T-helper 9 cell (primary cell): ENCODE measurements at places on chromosomes 16 and 17.

GRCh38 chr17:28612936-28613872 lies 781 bp downstream of the RSKR start:
- peak; percentile 16 for DNase-seq

- DNase-seq = no peak
Observed at GRCh38 chr17:18139498-18139897, 30.9 kb downstream of the MYO15A start.

- no peak for DNase-seq
Observed at GRCh38 chr17:61647047-61647446, 56.0 kb upstream of the NACA2 start.

- no peak for DNase-seq
Observed at GRCh38 chr17:49830605-49831004, 17.3 kb downstream of the TAC4 start.

- no peak for DNase-seq
Observed at GRCh38 chr16:72291121-72291520, 119.2 kb upstream of the PMFBP1 start.

GRCh38 chr17:81034168-81034777 lies 678 bp upstream of the BAIAP2 start:
- DNase-seq = no peak

GRCh38 chr17:49431743-49432142 lies 17.1 kb upstream of the PHB1 start:
- no peak for DNase-seq

- DNase-seq = no peak
Observed at GRCh38 chr17:71213936-71214335, 906.9 kb upstream of the SOX9 start.

DNA sequence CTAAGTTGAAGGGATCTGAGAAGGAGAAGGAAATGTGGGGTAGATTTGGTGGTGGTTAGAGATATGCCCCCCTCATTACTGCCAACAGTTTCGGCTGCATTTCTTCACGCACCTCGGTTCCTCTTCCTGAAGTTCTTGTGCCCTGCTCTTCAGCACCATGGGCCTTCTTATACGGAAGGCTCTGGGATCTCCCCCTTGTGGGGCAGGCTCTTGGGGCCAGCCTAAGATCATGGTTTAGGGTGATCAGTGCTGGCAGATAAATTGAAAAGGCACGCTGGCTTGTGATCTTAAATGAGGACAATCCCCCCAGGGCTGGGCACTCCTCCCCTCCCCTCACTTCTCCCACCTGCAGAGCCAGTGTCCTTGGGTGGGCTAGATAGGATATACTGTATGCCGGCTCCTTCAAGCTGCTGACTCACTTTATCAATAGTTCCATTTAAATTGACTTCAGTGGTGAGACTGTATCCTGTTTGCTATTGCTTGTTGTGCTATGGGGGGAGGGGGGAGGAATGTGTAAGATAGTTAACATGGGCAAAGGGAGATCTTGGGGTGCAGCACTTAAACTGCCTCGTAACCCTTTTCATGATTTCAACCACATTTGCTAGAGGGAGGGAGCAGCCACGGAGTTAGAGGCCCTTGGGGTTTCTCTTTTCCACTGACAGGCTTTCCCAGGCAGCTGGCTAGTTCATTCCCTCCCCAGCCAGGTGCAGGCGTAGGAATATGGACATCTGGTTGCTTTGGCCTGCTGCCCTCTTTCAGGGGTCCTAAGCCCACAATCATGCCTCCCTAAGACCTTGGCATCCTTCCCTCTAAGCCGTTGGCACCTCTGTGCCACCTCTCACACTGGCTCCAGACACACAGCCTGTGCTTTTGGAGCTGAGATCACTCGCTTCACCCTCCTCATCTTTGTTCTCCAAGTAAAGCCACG lies 28.3 kb downstream of the STH start:
- no peak for DNase-seq

GRCh38 chr17:74373838-74374606 lies 6.7 kb downstream of the GPR142 start:
- DNase-seq = no peak

DNA sequence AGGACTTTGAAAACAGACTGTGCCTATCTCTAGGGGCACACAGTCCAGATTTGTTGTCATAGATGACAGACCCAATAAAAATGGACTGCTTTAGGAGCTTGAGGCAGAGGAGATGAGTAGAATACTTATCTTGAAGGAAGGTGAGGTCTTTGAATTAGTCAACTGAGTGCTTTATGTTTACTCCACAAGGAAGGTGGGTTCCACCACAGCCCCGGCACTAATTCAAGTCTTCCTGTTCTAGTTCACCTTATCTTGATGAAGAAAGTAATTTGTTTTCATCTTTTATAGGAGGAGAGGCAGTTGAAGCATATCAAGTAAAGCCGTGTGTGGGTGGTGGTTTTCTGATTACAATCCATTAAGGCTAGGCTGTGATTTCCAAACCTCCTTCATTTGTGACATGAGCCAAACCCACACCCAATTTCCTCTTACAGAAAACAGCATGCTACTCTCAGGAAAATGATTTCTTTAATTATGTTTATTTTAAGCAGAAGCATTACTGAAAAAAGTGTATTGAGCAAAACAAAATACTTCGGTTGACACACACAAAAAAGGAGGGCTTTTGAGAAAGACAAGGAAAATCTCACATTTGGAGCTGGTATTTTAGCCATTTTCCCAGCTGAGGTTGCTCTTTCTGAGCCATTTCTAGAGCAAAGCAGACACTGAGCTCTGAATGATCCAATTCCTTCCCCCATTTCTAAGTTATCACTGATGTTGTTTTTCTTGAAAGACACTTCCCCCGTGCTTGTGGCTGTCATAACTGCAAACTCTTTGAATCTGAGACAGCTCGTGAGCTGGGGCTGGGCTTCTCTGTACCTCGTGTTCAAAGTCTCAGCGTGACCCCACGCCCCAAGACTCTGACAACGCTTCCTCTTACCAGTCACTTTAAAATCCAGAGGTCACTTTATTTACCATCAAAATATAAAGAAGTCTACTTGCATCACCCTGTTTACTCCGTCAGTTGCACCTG lies 35.4 kb downstream of the CDRT15 start:
- peak; percentile 50 for DNase-seq

DNA sequence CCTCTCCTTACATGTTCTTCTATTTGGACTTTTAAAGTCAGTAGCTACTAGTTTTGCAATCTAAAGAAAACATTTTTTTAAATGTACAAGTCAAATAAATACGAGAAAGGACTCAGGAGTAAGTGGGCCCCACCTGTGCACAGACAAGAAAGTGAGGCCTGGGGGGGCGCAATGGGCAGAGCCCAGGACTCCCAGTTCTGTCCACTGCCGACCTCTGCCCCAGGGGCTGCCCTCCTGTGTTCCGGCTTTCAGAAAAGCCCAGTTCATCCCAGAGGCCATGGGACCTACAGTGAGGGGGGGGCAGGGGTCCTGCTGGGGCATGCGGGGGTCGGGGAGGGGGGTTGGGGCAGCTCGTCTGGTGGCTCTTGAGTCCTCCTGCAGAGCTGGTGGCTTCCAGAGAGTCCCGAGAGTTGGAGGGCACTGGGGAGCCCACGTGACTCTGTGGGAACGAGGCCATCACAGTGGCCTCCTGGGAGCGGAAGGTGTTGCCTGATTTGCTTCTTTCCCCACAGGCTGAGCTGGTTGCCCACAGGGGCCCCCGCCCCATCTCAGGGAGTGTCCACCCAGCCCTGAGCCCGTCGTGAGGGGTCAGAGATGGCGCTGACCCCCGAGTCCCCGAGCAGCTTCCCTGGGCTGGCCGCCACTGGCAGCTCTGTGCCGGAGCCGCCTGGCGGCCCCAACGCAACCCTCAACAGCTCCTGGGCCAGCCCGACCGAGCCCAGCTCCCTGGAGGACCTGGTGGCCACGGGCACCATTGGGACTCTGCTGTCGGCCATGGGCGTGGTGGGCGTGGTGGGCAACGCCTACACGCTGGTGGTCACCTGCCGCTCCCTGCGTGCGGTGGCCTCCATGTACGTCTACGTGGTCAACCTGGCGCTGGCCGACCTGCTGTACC lies 2.4 kb downstream of the UTS2R start:
- no peak for DNase-seq

DNA sequence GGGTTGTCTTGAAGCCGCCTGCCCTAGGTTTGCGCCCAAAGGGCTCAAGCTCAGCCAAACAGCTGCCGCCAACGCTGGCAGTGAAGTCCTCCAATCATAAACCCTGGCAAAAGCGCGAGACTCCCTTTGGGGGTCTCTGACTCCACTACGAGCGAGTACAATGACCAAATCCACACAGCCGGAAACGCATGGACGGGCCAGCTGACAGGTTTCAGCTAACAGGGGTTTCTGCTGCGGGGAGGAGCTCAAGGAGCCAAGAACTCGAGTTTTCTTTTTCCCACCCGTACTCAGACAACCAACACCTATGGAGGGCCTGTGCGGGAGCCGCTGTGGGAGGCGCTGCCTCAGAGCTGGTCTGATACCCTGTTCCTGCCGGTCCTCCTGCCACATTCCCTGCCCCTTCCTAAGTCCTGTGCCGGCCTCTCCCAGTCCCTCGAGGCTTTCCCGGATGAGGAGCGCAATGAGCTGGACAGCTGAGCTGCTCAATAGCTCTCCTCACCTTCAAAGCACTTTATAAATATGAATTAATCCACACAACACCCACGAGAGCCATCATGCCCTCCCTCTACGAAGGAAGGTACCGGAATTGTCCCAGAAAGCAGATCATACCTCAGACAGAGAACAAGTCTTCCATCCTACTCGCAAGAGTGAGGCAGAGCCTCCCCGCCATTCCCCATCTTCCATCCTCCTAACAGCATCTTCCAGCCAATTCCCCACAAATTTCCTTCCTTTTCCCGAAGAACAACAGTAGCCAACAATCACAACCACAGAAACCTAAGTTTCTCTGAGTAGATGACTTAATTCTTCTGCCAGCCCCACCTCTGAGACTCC lies 6.1 kb downstream of the ABR start:
- DNase-seq = no peak

- no peak for DNase-seq
Observed at GRCh38 chr16:3363793-3364192, 8.1 kb downstream of the OR2C1 start.

DNA sequence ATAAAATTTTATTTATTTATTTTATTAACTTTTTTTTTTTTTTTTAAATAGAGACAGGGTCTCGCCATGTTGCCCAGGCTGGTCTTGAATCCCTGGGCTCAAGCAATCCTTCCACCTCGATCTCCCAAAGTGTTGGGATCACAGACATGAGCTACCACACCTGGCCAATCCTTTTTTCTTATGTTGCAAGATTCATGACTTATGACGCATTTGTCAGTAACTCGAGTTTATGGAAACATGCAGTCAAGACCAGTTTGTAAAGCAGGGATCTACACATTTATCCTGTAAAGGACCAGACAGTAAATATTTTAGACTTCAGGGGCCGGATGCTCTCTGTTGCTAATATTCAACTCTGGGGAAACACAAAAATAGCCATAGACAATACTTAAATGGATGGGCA lies 9.4 kb upstream of the MAP2K6 start:
- no peak for DNase-seq

GRCh38 chr17:64056269-64057005 lies 36.0 kb upstream of the ICAM2 start:
- DNase-seq = no peak

DNA sequence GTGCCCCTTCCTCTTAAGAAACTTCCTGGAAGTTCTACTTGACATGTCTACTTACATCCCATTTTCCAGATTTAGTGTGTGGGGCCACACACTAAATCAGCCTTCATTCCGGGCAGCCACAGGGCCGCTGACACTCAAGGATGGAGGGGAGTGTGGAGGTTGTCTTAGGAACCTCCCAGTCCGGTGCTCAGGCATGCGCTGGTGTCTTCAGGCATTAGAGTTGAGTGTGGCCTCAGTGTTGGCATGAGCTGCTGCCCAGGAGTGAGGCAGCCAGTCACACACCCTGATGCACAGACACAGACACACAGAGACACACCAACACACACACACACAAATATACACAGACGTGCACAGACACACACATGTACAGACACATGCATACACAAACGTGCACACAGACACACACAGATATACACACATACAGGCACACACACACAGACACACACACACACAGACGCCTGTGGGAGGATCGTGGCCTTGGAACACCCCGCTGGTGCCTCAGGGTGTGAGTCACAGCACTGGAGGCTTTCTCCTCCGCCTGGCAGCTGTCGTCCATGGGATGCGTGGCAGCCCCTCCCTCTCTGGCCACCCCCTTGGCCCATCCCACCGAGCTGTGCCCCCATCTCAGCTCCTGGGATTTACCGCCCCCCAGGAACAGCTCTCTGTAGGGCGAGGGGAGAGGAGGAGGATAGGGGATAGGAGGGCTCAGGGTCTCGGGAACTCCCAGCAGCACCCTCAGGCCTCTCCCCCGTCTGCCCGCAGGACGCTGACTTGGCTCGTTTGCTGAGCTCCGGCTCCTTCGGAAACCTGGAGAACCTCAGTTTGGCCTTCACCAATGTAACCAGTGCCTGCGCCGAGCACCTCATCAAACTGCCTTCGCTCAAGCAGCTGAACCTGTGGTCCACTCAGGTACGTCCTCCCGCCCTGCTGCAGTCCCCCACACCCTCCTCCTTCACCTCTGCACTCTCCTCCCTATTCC lies 75.6 kb upstream of the PLCG2 start:
- DNase-seq = no peak

DNA sequence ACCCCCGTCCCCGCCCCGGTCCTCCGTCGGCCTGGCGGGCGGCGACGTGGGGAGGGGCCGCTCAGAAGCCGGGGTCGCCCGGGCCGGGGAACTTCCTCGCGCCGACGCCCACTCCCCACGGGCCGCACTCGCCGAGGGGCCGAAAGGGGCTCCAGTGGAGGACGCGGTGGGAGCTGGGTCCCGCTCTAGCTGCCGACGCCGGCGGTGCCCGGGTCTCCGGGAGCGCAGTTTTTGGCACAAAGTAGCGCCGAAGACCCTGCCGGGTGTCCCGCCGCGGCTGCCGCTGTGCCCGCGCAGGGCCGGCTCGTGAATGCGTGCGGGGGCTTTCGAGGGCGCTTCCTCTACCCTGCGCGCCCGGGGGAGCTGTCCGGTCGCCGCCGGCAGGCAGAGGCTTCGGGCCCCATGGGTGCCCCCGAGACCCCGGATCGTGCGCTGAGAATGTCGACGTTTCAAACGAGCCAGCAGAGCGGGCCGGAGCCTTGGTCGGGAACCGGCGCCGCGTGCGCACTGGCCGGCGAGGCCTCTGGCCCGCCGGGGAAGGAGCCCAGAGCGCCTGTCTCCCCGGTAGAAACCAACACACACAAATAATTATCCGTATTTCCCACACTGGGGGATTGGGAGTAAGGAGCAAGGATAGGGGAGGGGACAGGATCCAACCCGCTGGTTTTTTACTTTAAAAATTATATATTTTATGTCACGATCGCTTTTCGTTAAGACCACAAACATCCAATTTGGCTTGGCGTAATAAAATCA lies 46.6 kb upstream of the SLC38A10 start:
- no peak for DNase-seq

- DNase-seq = no peak
Observed at GRCh38 chr17:62032480-62032879, 32.6 kb downstream of the MED13 start.

GRCh38 chr17:71633391-71633849 lies 487.4 kb upstream of the SOX9 start:
- DNase-seq = no peak

- no peak for DNase-seq
Observed at GRCh38 chr17:79808763-79809529, 12.1 kb upstream of the CBX8 start.

GRCh38 chr17:40738553-40738952 lies 16.6 kb downstream of the KRT25 start:
- DNase-seq = no peak
